ENCODE measurements at places on chromosomes 7 and 10.
A peak's percentile ranks its signal among the peaks of the same experiment; 100 is the strongest.

GRCh38 chr10:106436123-106436715 lies 728.3 kb downstream of the SORCS1 start:
- DNase-seq, result no peak

- DNase-seq, result no peak
Observed at GRCh38 chr7:108254259-108254658, 124.1 kb upstream of the LAMB4 start.

DNA sequence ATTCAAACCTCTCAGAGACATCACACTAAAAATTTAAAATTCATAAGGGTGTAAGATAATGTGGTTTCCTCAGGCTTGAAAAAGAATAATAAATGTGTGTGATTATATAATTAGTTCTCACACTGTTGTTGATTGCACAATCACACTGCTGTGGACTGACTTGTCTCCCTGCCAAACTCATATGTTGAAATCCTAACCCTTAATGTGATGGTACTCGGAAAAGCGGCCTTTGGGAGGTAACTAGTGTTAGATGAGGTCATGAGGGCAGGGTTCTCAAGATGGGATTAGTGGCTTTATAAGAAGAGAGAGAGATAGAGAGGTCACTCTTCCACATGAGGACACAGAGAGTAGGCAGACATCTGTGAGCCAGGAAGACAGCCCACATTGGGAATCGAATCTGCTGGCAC lies 128.5 kb upstream of the COL1A2 start:
- DNase-seq, result no peak

DNA sequence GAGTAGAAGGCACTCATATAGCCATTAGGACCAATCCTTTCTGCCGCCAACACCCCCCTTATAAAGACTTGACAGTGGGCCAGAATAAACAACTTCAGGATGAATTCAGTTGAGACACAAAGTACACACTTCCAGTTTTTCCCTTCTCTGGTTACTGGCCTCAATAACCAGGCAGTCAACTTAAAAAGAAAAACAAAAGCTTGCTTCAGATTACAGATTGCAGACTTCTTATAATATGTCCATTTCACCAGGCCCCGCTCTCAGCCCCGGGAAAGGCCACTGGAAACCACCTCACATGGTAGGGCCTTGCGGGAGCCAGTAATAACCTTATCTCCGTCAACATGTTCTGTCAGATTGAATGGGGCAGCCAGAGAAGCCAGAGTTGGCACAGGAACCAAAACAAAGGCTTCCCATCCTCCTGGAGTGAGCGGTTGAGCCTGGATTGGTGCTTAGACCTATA lies 108.8 kb downstream of the EGFR start:
- no peak for DNase-seq

DNA sequence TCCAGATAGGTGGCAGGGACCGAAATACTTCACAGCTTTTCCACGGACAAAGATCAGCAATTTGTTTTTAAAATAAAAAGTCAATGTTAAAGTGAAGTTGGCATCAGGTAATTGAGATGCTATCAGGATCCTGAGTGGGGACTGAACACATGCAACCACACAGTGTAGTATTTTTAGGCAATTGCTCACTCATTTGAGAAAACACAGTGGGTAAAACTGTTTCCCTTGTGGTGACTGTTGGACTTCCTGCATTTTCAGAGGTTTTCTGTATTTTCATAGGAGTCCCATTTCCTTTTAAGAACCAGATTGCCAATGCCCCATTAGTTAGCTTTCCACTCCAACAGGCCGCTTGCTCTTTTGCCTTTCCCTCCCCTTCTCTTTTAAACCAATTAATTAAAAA lies 159.5 kb upstream of the ZNF32 start:
- no peak for DNase-seq

DNA sequence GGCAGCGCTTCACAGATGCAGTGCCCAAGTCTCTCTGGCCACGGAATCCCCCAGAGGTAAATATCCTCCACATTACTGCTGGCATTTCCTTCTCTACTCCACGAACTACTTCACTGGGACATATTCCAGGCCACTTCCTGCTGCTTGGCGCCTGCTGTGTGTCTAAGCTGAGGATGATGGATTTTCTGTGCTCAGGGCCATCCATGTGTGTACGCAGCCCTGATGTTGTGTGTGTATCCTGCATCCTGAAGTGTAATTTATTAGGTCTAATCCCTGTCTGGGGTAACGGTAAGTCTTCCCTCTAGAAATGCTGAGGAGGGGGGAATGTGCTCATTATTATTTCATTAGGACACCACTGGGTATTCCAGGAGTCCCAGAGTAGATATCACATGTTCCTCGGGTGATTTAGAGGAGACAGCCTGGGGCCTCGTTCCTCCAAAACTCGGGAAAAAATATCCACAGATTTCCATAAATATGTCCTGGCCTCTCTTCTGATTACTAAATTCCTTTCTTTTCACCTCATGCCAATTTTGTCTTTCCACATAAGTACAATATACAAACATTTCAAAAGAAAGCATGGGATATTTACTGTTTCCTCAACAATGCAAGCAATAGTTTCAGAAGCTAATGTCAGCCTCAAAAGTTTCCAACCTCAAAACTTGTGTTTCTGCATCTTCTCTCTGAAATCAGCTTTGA lies 25.5 kb upstream of the HABP2 start:
- no peak for DNase-seq

DNA sequence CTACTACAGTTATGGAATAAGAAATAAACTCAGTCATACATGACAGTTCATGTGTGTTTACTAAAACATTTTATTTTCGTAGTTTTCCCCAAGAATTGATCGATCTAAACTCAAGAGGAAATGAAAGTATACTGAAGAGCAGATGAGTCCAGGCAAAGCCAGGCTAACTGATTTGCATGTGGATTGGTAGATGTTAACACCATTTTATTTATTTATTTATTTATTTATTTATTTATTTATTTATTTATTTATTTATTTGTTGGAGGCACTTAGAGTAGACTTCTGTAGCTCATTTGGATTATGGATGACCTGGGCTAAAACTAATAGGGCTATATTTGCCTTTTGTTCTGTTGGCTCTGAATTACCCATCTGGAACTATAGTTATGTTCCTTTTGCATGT lies 68.5 kb upstream of the DKK1 start:
- no peak for DNase-seq

GRCh38 chr7:96198047-96198636 lies 123.8 kb downstream of the SLC25A13 start:
- no peak for DNase-seq

DNA sequence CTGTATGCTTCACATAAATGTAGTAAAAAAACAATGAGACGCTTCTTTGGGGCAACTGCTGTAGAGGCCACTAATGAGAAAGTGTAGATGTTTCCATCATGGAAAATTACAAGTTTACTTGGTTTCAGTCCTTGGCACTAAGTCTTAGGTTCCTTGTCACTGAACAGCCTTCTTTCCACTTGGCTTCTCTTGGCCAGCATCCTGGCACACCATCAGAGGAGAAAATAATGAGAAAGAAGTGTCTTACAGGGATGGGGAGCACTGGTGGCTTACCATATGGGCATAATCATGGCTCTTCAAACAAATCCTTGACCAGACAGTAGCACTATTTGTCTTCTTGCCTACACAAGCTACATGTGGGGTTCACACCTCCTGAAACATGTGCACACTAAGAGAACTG lies 22.5 kb upstream of the SH3PXD2A start:
- no peak for DNase-seq

DNA sequence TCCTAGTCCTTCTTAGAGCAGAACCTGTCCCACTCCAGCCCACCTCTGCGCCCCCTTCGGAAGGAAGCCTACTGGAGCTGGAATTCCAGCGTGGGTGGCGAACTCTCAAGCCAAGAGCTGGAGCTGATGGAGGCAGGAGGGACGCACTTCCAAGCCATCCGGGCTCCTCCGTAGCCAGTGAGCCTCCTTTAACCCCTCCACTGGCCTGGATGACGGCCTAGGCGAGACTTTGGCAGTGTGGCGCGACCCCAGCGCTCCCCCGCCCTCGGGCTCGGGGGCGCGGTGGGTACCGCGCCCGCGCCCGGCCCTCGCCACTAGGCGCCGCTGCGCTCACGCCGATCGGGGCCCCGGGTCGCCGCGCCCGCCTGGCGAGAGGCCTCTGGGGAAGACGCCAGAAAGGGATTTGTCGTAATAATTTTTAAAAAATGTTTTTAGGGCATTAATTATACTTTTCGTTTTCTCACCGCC lies 5.1 kb upstream of the EMX2 start:
- DNase-seq, result peak; percentile 7

DNA sequence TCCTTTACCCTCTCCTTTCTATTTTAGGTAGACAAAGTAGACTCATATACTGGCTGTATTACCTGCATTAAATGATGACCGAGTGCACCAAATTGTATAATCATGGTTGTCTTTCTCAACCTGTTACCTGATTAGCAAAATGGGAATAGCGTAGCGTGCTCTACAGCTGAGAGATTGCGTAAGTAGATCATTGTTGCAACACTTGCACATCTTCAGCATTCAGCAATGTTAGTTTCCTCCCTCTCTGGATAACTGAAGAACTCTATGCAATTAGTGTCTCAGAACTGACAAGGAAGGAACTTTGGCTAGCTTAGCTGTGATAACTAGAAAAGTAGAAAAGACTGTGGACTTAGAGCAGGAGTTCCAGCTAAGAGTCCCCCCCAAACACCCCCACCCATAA lies 787.4 kb downstream of the PHTF2 start:
- DNase-seq, result no peak

DNA sequence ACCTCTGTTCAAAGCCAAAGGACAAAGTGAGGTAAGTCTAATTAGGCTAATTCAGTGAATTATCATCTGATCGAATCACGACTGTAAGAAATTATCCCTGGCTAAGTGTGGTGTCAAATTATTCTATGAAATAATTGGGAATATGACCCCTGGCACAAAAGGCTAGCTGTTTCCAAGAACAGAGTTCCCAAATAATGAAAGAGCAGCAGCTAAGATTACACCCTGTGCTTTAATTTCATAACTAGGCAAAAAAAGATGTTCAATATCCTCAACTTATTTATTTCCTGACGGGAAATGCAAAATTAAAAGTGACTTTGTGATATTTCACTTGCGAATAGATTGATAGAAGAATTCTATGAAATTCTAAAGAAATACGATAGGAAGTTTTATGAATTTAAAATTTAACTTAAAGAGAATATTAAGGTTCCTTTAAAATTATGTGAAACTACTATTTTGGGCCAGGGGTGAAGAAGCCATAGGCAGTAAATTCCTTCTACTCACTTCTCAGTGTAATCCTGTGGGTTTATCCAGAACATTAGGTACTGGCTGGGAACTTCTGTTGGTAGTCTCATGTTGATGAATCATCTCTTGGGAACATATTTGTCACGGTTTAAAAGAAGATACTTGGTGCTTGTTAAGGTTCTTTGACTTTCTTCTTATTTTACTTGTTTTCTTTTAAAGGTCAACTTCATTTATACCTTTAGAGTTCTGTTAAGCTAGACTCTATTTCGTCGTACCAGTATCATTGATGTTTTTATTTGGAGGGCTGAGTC lies 148.5 kb downstream of the POLR1F start:
- no peak for DNase-seq

DNA sequence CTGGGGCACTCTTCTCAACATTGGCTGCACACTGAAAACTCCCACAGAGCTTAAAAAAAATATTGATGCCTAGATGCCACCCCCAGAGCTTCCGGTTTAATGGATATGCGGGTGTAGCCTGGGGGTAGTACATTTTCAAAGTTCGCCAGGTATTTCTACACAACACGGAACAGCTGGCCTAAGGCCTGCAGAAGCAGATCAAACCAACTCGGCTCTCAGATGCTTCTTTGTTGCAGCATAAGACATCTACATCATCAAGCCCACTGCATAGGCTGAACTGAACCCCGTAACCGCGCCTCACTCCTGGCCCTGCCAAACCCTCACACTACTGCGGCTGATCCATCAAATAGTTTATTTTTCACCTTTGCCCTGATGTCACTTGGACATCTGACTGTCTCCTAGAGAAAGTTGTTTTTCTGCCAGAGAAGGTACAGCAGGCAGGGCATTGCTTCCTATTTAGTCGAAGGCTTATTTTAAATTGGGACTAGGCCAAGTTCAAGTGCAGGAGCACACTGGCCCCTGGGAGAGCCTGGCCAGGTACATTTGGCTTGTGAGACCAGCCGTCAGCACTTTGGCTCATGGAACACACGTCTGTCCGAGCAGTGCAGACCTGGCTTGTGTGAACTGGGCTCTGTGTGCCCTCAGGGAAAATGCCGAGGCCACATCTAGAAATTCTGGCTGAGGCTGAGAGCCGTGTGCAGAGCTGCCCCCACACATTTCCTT lies 113.3 kb downstream of the TACC2 start:
- DNase-seq, result no peak

DNA sequence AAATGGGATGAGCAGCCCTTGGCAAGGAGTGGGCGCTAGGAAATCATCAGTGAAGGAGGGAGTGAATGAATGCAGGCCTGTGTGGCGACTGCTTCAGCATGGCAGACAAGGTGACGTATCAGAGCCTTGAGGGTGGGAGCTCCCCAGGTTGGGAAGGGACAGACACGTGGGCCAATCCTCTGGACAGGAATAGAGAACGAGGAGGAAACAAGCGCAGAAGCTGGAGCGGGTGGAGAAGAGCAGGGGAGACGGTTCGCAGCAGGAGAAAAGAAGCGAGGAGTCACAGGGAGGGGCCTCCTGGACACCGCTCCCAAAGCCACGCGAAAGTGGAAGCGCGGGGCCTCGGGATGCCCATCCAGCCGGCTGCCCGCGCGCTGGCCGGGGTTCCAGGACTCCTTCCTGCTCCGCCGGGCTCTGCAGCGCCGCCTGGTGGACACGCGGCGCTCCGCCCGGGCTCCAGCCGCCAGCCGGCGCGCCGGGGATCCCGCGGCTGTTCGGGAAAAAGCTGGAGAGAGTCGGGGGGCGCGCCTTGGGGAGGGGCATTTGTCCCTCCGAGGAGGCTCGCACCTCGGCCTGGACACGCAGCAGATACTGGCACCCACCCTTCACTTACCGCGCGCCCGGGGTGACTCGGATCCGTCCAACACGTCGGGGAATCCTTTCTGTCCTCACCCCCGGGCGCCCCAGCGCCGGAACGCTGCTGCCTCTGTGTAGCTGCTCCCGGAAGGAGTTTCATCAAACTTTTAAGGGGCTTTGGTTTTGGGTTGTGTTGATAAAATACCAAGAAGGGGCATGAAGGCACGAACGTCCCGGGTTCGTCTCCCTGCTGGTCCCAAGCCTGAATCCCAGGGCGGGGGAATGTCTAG lies 6.3 kb downstream of the ZNF503 start:
- no peak for DNase-seq

GRCh38 chr10:44968091-44968490 lies 8.5 kb downstream of the RASSF4 start:
- DNase-seq, result no peak
